SW480 (cell line): ENCODE measurements at places on chromosomes 2 and 18.

- no peak for DNase-seq
These were observed 53.8 kb upstream of the RBBP8 start for GRCh38 chr18:22879293-22879692.

GRCh38 chr18:10659000-10659399, 133.2 kb downstream of the NAPG start:
- no peak for DNase-seq

- no peak for DNase-seq
These were observed 22.3 kb downstream of the CCNYL1 start for GRCh38 chr2:207733597-207734240.

- no peak for DNase-seq
These were observed 305.1 kb upstream of the MGAT5 start for GRCh38 chr2:133948610-133949290.

DNA sequence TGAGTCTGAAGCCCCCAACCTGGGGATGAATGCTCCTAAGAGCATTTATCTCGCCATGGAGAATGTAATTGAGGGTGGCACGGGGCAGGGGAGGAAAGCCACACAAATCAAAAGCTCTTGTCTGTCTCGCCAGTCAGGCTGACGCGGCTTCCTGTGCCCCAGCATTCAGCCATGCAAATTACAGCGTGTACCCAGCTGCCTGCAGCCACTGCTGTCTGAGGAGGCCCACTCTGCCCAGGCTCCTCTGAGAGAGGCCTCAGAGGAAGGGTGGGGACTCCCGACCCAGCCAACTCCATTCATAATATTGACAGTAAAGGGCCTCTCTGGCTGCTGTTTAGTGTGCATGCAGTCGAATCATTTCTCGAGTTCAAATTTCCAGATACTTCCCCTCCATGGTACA, 22.0 kb downstream of the SMAD7 start:
- DNase-seq = peak; percentile 62

- no peak for DNase-seq
These were observed 192.5 kb downstream of the EN1 start for GRCh38 chr2:118654945-118655344.

GRCh38 chr2:76307495-76307894, 596.8 kb upstream of the GCFC2 start:
- peak; percentile 25 for DNase-seq

GRCh38 chr18:31596081-31596872, 4.6 kb downstream of the TTR start:
- DNase-seq = no peak

DNA sequence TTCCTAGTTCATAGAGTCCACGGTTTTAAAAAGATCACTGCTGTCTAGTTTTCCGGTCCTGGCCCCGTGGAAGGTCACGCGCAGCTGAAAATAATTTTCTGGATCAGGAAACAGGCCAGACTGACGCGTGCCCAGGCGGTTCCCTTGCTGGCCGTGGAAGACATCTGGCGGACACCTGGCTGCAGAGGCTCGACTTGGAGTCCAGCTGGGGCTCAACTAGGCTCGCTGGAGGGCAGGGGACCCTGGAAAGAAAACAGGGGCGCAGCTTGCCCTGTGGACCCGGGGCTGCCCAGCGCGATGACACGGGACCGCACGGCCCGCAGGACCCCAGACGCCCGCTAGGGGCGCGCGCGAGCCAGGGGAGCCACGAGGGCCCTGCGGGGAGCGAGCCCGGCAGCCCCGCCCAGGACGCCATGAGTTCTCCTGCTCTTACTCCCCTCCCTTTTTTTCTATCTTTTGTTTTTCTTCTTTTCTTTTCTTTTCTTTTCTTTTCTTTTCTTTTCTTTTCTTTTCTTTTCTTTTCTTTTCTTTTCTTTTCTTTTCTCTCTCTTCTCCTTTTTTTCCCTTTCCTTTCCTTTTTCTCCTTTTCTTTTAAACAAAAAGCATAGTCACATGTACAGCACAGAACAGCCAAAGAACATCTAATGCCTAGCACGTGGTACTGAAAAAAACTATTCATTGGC, 43.2 kb upstream of the UBE2F start:
- DNase-seq = peak; percentile 43

DNA sequence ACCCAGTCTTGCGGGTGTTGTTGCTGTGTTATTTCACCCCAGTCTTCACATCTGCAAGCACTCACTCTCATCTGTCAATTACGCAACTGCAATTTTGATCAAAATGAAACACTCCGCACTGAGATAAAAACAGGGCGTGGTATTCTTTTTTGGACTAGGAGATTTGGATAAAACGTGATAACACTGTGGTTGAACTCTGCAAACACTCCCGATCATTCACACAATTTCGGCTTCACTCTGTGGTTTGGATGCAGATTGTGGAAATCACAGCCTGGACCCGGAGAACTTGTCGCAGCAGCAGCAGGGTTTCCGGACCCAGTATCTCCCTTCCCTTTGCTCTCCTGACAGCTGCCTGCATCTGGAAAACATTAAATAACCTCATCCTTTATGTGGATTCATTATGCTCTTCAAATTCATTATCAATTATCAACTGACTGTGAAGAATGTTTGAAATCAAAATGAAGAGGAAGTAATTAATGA, 49.4 kb upstream of the APCDD1 start:
- DNase-seq = no peak

DNA sequence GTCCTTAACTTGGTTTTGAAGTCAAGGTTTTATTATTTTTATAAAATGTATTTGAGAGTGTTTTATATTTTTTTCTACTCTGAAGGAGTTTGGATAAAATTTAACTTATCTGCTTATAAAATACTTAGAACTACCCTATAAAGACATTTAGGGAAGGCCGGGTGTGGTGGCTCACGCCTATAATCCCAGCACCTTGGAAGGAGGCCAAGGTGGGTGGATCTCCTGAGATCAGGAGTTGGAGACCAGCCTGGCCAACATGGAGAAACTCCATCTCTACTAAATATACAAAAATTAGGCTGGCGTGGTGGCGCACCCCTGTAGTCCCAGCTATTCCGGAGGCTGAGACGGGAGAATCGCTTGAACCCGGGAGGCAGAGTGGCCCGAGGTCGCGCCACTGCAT, 486.4 kb downstream of the DSC3 start:
- DNase-seq = no peak

GRCh38 chr2:160934263-160934662, 226.0 kb upstream of the TANK start:
- DNase-seq = no peak

GRCh38 chr18:22136395-22136794, 33.0 kb upstream of the GATA6 start:
- no peak for DNase-seq

- no peak for DNase-seq
These were observed 237.2 kb upstream of the ETAA1 start for GRCh38 chr2:67159929-67160328.

DNA sequence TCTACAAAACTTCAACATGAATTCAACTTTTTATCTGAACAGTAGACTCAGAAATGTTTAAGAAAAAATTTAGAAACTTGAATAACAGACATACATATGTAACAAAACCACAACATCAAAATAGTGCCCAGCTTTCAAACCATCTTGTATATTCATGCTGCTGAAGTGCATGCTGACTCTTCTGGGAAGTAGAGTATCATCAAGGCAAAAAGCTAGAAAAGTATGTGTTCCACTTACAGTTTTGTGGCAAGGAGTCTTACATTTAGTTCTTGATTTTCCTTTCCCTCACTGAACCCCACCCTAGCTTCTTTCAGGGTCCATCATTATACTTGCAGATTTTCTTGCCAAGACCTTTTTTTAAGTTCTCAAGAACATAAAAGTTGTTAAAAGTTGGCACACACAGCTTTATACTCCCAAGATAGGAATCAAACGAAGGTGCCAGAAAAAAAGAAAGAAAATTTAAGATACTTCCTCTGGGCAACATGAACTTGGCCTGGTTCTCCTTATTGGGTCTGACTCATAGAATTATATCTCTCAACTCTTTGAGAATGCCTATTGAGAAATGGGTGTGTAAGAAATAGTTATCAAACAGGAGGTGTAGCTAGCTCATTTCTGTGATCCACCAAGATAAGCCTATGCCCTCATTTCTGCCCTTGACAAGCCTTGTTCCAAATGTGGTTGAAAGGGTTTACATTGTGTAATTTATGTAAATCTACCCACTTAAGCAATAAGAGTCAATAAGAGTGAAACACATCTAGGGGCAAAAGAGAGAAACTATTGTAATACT, 667.6 kb upstream of the ACVR2A start:
- DNase-seq = no peak

DNA sequence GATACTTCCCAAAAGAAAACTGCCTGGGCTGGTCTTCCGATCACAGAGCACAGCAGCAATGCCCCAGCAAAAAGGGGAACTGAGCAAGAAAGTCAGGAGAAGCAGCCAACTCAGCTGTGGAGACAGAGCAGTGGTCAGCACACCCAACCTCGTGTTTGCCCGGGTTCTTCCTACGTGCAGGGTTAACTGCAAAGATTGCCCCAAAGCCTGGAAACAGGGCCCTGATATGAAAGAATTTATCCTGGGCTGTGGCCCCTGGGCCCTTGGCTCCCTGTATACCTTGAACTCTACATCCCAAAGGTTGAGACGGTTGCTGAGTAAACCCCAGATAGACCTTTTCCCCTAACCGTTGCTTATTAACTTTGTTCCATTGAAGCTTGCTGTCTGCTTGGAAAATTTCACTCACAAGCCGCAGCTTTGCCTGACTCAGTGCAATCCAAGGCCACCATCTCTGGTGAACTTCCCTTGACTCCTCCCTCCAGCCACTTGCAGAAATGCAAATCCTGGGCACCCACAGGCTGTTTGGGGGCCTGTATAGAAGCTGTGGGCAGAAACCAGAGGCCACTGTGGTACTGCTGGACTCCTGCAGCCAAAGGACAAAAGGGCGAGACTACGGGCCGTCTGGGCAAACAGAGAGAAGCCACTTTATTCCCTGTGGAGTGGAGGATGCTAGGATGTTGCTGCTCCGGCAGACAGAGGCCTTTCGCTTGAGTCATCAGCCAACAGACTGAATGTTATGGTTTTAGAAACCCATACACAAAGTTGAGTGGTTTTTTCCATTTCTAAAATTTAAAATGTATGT, 18.2 kb downstream of the NRP2 start:
- no peak for DNase-seq

DNA sequence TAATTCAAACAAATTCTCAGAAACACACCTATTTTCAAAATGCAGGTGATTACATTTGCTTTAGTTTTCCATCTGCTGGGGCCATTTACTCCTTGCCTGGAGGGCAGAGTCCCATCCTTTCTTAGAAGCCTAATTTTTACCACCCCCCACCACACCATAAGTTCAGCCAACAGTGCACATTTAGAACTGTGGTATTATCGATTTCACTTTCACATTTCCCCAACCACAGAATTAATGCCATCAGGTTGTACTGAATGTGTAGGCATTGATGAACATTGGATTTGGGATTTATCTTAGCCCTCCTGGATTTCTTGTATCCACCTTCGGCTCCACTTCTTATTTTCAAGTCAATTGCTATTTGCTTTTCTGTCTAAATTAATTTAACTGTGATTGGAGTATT, 4.5 kb downstream of the SCYGR3 start:
- DNase-seq = no peak

DNA sequence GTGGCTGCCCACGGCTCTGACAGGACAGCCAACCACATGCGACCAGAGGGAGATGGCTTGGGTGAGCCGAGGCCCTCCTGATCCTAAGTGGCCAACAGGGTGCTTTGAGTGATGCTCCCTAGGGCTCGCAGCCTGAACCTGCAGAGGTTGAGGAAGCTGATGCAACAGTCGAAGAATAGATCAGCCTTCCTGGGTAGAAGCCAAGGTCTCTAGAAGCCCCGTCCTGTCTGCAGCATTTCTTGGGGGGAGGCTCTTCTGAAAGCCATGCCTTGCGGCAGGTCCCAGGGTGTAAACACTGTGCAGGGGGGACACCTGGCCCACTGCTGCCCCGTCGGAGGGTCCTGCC, 136.4 kb downstream of the HDAC4 start:
- no peak for DNase-seq

DNA sequence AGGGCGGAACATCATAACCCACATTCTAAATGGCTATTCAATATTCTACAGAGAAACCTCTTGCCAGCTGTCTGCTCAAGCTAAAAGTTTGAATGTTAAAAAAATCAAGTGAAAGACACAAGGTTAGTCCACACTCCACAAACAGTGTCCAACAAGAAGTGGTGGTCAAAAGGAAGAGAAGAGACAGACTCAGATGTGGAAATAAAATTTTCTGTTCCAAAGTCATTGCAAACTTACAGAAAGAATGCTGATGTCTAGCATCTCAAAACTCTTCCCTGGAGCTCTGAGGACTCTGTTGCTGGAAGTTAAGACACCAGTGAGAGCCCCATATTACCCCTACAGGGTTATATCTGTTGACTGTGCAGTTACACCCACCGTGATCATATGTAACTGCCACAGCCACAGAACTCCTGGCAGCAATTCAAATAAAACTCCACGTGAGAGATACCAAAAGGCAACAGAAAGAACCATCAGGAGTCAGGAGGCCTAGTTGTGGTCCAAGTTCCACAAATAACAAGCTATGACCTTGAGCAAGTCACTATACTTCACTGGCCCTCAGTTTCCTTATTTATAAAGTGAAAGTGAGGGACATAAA, 60.9 kb downstream of the AAK1 start:
- no peak for DNase-seq

DNA sequence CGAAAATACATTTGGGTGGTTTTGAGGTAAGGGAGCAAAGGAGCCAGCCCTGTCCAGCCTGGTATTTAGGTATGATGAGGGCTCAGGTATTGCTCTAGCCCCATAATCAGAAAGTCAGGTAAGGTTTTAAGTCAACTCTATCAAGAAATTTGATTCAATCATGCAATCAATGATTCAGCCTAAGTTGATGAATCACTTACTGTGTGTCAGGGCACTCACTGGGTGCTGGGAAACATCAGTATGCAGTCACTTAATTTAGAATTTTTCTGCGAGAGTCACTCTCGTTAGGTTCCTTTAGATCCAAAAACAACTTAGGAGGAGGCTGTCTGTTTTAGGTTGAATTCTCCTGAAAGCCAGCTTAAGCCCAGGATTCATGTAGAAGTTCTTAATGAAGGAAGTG, 17.7 kb upstream of the SERPINB2 start:
- no peak for DNase-seq

- no peak for DNase-seq
These were observed 33.5 kb upstream of the METAP1D start for GRCh38 chr2:171966235-171966634.

- DNase-seq = no peak
These were observed 380.6 kb upstream of the REG3G start for GRCh38 chr2:78644854-78645253.

GRCh38 chr2:237743561-237744269, 54.9 kb upstream of the RBM44 start:
- no peak for DNase-seq

GRCh38 chr18:59484131-59484530, 125.1 kb upstream of the LMAN1 start:
- DNase-seq = no peak

GRCh38 chr2:2704428-2705090, 373.5 kb upstream of the MYT1L start:
- DNase-seq = no peak

- DNase-seq = no peak
These were observed 272.9 kb downstream of the SLC8A1 start for GRCh38 chr2:40178971-40179370.

DNA sequence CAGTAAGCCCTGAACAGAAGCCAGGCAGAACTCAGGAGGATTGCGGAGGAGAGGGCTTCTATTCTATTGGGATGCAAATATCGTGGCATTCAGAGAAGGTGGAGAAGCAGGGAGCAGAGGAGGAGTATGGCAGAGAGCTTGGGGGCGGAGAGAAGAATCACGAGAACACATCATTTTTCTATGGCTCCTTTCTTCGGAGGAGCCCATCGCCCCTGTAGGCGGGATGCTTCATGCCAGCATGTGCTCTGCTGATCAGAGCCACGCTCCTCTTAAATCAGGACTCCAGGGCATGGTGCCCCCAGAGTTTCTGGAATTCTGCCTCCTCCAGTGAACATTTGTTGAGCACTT, 71.1 kb downstream of the CIB4 start:
- no peak for DNase-seq

GRCh38 chr2:203811491-203812221, 55.9 kb upstream of the CTLA4 start:
- DNase-seq = peak; percentile 96
